ENCODE measurements at places on chromosomes 7 and 10. TPM values are rescaled to one million over a fixed set of nuclear protein-coding genes. Genes with fewer than 3 reads are reported as not detected.

C1QL3 gene
- polyA plus RNA-seq: not detected

- DNase-seq: no peak
Observed at GRCh38 chr10:91009121-91009520, 88.2 kb upstream of the ANKRD1 start.

DNA sequence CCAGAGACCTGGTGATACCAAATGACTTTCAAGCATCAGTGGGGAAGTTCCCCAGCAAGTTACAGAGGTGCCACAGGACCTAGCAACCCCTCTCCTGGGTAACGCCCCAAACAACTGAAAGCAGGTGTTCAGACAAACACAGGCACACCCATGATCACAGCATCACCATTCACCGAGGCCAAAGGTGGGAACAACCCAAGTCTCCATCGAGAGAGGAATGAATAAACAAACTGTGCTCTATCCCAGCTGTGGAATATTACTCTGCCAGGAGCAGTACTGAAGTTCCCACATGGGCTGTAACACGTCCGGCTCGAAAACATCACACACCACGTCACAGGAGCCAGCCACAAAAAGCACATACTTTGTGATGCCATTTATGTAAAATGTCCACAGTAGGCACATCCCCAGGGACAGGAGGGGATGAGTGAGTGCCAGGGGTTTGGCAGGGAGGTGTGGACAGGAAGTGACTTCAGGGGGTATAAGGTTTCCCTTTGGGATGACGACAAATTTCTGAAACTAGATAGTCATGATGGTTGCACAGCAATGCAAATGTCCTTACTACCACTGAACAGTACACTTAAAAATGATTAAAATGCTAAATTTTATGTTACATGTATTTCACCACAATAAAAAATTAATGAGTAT, 222.8 kb downstream of the TNS3 start:
- no peak for DNase-seq

DNA sequence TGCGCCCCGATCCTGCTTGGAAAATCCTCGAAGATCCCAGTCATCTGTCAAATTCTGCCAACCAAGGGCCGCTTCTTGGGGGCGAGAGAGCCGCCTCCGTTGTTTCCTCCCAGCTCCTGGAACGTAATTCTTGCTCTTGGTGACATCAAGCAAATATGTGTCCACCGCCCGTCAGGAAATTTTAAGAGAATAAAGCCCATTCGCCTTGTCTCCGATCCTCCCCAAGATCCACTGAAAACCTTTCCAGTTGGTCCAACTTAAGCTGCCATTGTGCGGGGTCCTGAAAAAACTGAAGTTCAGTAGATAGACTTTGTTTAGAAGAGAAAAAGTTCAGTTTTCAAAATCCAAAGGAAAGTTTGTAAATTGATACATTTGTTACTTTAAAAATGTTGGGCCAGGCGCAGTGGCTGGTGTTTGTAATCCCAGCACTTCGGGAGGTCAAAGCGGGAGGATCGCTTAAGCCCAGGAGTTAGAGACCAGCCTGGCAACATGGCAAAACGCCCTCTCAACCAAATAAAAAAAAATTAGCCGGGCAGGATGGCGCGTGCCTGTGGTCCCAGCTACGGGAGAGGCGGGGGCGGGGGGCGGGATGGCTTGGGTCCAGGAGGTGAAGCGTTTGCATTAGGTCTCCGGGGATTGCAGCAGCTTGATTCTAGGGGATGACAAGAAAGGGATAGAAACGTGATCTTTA, 1.0 kb upstream of the ZNF800 start:
- DNase-seq: no peak

DNA sequence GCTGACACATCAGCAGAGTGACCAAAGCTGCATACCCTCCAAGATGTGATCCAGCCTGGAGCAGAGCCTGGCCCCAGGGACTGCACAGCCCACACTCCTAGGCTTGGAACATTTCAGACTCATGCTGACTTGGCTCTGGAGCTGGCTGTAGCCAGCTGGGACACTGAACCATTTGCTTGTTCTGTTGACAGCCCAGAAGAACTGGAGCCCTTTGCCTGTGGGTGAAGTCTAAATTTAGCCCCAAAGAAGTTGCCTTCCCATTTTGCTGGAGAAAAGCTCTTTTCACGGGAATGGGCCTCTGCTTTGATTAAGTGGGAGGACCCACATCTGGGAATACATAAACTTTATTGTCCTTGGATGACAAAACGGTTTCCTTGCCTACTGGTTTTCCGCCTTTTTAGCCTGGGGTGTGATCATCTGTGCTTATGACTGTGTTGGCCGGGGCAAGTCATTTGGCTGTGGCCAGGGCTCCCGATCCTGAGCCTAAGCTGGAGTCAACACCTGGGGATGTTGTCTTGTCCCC, 186.2 kb upstream of the BMPER start:
- DNase-seq: no peak
